ENCODE measurements at places on chromosomes 2 and 18.
A peak's percentile ranks its signal among the peaks of the same experiment; 100 is the strongest.

- DNase-seq, result no peak
These were observed 139.9 kb upstream of the LTBP1 start for GRCh38 chr2:32806857-32807256.

- no peak for DNase-seq
These were observed 138.3 kb upstream of the TTC39C start for GRCh38 chr18:23875966-23876895.

- DNase-seq, result no peak
These were observed 163.6 kb downstream of the TRABD2A start for GRCh38 chr2:84717302-84717701.

- no peak for DNase-seq
These were observed 52.8 kb downstream of the METTL4 start for GRCh38 chr18:2518473-2518872.

GRCh38 chr2:12700989-12701388 lies 15.7 kb upstream of the TRIB2 start:
- no peak for DNase-seq

- no peak for DNase-seq
These were observed 177.3 kb downstream of the AGAP1 start for GRCh38 chr2:235670974-235671787.

DNA sequence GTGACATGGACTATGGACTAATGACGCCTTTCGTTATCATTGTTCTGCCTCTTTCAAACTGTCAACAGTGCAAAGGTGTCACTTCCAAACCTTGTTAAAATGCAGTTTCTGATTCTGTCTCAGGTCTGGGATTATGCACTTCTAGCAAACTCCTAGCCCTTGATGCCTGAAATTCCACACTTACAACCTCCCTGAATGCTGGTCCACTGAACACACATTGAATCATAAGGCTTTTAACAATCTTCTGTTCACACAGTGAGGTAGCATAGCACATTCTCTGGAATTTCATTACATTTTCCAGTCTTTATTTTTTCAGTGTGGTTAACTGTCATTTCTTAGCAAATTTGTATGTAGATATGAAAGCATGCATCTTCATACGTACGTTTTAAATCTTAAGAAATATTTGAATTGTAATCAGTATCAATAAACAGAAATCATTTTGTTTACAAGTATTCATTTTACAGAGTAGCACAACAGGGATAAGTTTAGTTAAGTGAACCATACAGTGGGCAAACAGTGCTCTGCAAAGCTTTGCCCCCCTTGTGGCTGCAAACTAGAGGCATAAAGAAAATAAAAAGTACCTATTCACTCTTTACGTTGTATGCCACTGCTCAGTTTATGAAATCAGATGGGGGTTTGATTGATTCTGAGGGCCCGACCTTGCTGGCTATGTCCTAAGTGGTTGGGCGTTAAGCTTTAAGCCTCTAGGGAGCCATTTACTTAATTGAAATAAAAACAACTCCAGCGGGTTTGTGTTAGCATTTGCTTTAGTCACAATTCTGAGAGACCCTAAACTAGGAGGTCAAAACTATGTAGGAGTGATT lies 250.8 kb downstream of the LRRTM1 start:
- no peak for DNase-seq

- DNase-seq, result no peak
These were observed 85.8 kb downstream of the GRB14 start for GRCh38 chr2:164535280-164536025.

DNA sequence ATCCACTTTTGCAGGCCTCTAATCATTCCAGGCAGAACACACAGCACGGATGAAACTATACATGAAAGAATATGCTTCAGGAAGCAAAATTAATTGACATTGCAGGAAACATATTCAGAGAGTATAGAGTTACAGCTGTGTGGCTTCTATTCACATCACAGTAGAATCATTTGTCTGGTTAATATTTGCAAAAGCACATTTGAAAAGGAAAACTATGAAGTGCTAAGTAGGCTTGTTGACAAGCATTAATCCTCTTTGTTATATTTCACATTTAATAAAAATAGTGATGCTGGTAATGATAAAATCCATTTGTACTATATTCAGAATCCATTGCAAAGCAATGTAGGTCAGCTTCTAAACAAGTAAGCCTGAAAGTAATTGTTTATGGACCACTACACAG lies 32.2 kb upstream of the PIK3C3 start:
- DNase-seq, result no peak

GRCh38 chr2:18498531-18498930 lies 61.9 kb downstream of the RDH14 start:
- no peak for DNase-seq

DNA sequence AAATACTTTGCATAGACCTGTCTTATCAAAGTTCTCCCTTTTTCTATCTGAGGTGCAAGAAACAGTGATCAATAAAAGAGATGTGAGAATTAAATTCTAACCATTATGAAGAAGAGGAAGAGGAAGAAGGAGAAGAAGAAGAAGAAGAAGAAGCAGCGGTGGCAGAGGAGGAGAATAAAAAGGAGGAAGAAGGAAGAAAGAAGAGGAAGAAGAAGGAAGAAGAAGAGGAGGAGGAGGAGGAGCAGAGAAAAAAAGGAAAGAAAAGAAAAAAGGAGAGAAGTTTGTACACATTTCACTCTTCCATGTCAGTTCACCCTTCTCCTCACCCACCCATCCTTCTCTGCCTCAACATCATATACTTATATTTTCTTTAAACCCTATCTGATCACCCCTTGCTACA lies 68.4 kb downstream of the METTL4 start:
- no peak for DNase-seq

DNA sequence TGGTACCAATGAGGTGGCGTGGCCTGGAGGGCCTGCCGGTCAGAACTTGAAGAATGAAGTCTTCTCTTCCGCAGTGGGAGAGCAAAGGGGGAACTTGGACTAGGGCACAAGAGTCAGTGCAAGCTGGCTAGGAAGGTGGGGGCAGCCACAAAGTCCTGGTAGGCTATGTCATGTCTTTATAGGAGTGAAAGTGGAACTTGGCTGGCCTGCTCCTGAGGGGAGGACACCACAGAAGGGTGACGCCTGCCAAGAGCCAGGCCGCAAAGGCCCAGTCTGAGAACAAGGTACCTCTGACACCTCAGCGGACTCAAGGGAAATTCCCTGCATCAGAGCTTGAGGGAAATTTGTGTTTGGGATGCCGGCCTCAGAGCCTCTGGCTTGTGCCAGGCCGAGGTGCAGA lies 32.2 kb upstream of the MAP3K20 start:
- DNase-seq, result no peak

GRCh38 chr18:10239991-10240634 lies 214.3 kb upstream of the APCDD1 start:
- DNase-seq, result no peak

- DNase-seq, result no peak
These were observed 98.9 kb downstream of the RTP5 start for GRCh38 chr2:241968417-241968816.

DNA sequence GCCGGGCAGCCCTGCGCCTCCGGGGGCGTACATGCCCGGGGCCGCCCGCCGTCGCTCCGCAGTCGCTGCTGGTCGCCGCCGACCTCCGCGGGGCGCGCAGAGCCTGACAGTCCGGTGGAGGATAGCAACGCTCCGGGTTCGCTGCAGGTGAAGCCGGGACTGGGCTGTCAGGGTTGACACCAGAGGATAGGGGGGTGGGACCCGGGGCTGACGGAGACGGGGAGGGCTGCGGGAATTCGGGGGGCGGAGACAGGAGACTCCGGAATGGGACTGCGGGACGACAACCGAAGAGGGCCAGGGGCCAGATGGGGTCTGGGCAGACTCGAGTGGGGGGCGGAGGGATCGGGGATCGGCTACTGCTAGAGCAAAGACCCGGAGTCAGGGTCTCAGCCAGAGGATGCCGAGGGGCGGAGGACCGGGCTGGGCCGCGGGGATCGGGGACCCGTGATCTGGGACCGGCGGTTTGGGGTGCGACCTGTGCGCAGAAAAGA lies 403 bp downstream of the TMEM127 start:
- no peak for DNase-seq

GRCh38 chr2:144659731-144660275 lies 139.9 kb upstream of the ZEB2 start:
- peak; percentile 94 for DNase-seq

DNA sequence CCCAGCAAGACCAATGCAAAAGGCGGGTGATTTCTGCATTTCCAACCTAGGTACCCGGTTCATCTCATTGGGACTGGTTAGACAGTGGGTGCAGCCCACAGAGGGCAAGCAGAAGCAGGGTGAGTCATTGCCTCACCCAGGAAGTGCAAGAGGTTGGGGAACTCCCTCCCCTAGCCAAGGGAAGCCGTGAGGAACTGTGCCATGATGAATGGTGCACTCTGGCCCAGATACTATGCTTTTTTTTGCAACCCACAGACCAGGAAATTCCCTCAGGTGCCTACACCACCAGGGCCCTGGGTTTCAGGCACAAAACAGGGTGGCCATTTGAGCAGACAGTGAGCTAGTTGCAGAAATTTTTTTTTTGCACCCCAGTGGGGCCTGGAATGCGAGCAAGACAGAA lies 662.6 kb upstream of the ACVR2A start:
- DNase-seq, result no peak

Data from GM04503 (cell line).